ENCODE measurements at places on chromosomes 11 and 22.

GRCh38 chr22:22061085-22062077, 78.8 kb upstream of the TOP3B start:
- no peak for DNase-seq

DNA sequence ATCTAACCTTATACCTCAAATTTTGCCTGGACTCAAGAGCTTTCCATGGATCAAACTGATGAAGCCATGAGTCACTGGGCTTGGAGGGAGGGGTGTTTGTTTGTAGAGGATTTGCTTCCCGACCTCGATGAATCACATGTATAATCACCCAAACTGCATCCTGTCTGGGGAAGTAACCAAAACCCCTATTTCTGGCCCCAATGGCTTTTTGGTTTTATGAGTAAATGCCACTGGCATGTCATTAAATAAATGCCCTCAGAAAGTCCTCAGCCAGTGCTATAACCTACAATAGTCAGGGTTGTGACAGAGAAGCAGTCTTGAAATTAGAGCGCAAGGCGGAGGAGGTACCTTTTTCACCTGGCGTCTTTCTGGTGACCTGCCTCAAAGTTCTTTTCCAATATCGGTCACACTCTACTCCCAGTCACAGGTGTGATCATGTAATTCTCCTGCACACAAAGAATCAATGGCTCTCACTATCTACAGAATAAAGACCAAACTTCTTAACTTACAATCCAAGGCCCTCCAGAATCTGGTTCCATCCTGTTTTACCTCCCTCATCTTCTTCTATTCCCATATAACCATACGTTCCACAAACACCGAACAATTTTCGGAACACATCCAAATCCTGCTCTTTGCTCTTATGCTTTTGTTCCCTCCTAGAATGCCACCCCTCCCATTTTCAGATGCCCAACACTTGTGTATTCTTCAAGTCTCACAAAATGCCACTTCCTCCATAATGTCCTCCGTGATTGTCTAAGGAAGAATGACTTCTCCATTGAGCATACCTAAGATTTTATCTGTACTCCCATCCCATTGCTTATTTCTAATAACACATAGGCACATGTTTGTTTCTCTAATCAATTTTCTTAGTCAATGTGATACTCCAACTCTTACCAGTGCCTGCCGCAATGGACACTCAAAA, 81.3 kb upstream of the BLID start:
- no peak for DNase-seq

DNA sequence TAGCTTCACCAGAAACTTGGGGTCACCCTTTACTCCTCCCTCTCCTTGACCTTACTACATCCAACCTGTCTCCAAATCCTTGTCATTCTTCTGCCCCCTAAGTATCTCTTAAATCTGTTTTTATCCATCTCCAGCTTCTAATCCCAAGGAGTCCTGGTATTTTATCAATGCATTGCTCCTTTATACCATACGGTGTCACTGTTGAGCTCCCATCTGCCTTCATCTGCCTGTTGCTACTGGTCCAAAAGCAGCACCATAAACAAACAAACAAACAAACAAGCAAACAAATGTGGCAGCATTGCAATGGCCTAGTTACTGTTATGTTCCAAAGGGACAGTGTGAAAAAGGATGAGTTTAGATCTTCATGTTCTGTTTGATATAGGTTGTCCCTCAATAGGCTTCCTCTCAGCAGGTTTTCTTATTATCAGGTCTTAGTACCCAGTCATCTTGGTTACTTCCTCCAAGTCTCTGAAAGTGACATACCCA, 34.2 kb downstream of the DNHD1 start:
- DNase-seq: no peak

DNA sequence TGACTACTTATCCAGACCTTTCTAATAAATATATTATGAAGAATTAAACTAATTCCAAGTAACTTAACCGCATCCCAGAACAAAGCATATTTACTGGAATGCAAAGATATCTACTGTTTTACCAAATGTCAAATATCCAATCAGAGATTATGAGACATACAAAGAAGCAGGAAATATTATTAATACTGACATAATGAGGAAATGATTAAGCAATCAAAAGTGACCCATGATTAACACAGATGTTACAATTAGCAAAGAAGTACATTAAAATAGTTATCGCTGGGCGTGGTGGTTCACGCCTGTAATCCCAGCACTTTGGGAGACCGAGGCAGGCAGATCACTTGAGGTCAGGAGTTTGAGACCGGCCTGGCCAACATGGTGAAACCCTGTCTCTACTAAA, 105.2 kb downstream of the WNT7B start:
- DNase-seq: no peak

- no peak for DNase-seq
Measured at GRCh38 chr22:22870577-22871404, 16.8 kb upstream of the IGLL5 start.

- DNase-seq: no peak
Measured at GRCh38 chr11:99638073-99638553, 617.4 kb downstream of the CNTN5 start.

GRCh38 chr11:19281555-19281954, 40.8 kb upstream of the E2F8 start:
- no peak for DNase-seq

GRCh38 chr11:92266806-92267205, 42.2 kb downstream of the FAT3 start:
- no peak for DNase-seq

DNA sequence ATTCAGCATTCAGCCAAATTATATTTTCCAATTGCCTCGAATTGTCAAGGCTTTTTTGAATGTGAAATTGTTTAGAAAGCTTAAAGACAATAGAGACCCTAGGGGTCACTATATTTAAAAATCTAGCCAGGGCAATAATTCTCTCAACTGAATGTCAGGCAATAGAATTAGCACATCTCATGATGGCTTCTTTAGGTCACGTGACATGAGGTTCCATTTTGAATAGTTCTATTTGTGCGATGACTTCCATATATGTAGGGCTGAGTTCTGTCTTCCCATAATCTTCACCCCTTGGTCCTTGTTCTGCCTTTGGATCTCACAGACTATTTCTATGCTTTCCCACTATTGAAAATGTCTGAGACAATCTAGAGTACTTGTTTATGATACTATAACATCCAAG, 527.7 kb upstream of the KIRREL3 start:
- no peak for DNase-seq

GRCh38 chr11:4090258-4090657, 4.3 kb upstream of the RRM1 start:
- no peak for DNase-seq

DNA sequence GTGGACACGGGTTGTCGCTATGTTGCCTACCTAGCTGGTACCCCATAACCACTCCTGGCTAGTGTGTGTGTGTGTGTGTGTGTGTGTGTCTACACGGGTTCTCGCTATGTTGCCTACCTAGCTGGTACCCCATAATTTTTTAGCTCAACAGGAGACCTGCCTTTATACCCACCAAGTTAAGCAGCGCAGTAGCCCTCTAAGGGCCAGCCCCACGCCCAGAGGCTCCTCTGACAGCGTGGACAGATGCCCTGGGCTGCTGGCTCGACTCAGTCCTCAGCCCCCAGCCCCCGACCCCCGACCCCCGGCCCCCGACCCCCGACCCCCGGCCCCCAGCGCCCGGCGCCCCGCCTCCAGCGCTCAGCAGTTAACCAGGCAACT, 351 bp upstream of the AKIP1 start:
- no peak for DNase-seq

GRCh38 chr22:30328466-30329049, 1.8 kb upstream of the TBC1D10A start:
- no peak for DNase-seq

- no peak for DNase-seq
Measured at GRCh38 chr11:114073828-114074381, 14.4 kb downstream of the ZBTB16 start.

DNA sequence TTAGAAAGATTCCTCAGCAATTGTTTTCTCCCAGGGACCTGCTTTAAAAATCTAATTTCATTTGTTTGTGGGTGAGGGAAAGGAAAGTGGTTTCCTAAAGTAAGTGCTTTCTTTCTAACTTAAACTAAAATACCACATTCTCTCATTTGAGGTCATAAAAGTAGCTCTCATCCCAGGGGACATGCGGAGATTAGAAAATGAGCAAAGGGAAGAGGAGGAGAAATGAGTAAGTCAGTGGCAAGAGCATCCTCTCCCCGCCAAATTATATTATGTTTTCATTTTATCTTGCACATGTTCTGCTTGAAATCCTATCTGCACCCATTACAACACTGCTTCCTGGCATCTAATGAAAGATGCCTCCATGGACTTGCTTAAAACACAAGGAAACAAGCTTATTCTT, 191.4 kb downstream of the ARHGAP42 start:
- no peak for DNase-seq

DNA sequence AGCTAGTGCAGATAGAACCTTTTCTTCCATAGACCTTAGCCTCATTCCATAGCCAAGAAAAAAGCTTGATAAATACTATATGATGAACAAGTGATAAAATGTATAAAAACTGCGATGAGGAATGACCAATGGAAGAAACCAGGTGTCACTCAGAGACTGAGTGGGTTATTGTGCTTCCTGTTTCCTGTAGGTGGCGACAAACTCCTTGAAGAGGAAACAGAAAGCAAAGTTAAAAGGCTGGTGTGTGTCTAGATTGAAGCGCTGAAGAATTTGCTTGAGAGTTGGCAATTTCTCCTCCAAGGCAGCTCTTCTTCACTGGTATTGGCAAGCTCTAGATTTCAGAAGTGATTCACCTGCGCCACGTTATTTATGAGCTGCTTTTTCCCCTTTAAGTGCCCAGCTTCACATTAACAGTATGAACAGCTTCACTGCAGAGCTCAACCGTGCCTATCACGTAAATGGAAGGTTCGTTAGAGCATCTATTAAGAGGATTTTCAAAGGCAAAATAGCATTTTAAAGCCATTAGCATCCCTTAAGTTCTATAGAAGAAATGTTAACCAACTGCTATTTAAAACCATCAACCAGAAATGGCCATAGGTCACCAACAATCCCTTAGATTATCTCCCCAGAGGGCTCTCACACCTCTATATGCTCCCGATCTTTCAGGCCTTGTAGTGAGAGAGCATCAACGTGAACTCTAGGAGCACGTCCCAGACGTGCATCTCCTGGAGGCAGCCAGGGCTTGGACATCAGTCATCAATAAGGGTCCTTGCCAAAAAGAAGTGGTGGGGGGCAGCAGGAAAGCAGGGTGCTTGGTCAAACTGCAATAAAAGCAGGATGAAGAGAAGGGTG, 179.4 kb downstream of the CADM1 start:
- DNase-seq: no peak

DNA sequence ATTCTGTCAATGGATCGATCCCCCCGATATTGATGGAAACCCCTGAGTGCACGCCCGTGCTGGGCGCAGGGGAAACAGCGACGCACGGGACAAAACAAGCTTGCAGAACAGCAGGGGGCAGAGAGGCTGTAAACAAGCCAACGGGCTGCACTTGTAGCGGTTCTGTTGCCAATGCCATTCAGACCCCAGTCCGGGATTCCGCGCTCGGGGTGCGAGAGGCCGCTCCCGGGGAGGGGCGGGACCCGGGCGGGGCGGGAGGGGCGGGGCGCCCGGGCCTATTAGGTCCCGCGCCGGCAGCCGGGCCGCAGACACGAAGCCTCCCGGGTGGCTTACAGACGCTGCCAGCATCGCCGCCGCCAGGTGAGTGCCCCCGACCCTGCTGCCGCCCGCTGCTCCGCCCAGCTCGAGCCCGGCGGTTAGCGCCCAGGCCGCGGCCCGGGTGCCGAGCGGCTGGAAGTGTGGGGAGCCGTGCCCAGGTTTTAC, at the start of gene BIK:
BIK (plus strand) TSS at position 307 of the 483 bp plus-strand sequence. CDS start 13,273 bp downstream, outside the sequence.
- no peak for DNase-seq

DNA sequence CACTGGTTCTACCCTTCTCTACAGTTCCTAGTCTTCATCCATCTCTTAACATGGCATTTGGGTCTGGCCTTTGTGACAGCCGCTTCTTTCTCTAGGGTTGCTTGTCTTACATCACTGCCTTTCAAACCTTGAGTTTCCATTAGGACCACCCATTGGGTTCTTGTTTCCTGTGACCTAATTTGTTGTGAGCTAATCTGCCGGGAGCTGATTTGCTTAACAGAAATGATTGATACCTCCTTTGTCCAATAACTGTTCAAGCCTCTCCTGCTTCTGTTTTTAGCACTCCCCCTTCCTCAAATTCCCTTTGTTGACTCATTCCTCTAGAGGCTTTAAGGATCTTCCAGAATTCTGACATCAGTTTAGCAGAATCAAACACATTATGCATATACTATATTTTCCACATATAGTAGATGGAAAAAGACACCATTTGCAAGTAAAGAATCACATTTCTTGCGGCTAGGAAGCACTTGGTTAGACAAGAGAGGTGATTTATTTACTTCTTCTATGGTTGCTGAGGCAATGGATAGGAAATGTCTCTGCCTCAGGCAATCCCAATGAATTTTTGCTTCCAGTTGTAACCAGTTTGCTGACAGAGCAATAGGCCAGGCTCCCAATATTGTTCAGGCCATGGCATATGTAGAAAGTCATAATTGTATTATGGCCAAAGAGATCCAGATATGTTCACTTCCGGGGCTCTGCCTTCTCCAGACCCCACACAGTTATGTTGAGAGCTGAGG, 130.7 kb downstream of the SNX19 start:
- no peak for DNase-seq

DNA sequence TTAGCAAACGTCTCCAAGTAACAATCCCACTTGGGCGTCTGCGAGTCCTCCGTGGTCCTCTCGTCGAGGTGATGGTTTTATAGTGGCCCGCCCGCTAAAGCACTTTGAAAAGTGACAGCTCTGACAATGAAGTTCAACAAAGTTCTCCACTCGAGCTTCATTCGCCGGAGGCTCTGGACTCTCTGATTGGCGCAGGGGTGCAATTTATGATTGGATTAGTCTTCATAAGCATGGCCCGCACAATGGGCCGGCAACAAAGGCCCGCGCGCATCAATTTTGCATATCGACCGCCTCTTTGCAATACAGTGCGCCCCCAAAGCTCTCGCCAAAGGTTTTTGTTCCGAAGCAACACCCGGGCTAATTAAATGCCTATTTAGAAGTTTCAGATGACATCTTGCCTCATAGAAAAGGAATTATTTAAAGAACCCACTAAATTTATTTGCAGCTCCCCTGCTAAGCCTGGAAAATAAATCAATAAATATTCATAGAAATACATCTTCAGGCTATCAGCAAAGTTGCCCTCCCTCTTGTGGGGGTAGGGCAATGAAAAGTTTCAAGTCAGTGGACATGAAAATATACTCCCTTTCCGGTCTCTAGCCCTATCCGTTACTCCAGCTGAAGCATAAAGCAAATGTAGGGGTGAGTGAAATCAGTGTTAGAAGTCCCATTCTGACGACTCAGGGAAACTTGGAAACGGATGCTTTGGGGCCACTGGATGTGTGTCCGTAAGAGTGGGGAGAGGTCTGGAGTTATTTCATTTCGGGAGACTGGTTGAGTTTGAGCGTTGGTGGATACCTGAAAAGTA, at the start of gene DBX1:
DBX1 (minus strand) TSS at position 51 of the 805 bp plus-strand sequence. CDS start 151 bp downstream, outside the sequence.
- DNase-seq: no peak

All from cortex of kidney (tissue), 1 donor.